T-helper 17 cell (primary cell): ENCODE measurements at places on chromosomes 1 and 21.

DNA sequence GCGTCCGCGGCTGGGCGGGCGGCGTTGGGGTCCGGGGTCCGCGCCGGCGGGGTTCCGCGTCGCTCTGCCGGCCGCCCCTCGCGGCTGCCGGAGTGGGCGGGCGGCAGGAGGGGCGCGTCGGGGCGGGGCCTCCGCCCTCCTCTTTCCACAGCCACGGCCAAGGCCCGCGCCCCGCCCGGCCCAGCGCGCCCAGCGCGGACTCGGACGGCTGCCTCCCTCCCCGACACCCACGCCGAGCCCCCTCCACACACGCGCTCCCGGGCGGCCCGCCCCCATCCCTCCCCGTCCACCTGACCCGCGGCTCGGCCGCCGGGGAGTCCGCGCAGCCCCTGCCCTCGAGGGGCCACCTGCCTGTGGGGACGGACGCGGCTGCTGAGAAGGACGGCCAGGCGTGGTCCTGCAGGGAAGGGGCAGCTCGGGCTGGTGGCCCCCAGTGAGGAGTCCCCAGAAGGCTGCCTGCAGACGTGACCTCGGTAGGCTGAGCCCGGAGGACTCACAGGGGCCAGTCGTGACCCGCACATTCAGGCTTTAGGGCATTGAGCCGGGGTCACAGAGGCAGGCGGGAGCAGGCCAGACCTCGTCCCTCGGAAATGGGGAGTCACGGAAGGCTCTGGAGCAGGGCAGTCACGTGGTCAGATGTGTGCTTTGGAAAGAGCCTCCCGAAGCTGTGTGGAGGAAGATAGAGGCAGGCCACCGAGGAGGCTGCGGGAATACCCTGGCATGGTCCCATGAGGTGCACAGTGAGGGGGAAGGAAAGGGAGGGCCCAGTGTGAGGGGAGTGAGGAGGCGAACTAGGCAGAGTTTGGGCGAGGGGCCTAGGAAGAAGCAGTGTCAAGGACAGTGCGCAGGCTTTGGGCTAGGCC, at the start of gene COL8A2:
COL8A2 (minus strand) TSS at position 94 of the 863 bp plus-strand sequence. CDS start 24,980 bp downstream, outside the sequence.
- DNase-seq, result no peak

DNA sequence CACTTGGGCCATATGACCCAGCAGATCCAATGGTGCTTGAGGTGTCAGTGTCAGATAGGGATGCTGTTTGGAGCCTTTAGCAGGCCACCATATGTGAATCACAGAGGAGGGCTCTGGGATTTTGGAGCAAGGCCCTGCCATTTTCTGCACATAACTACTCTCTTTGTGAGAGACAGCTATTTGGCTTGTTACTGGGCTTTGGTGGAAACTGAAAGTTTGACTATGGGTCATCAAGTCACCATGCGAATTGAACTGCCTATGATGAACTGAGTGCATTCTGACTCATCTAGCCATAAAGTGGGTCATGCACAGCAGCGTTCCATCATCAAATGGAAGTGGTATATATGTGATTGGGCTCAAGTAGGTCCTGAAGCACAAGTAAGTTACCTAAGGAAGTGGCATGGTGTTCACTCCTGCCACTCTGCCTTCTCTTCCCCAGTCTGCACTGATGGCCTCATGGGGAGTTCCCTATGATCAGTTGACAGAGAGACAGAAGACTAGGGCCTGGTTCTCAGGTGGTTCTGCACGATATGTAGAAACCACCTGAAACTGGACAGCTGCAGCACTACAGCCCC, 447.3 kb downstream of the AGBL4 start:
- no peak for DNase-seq

DNA sequence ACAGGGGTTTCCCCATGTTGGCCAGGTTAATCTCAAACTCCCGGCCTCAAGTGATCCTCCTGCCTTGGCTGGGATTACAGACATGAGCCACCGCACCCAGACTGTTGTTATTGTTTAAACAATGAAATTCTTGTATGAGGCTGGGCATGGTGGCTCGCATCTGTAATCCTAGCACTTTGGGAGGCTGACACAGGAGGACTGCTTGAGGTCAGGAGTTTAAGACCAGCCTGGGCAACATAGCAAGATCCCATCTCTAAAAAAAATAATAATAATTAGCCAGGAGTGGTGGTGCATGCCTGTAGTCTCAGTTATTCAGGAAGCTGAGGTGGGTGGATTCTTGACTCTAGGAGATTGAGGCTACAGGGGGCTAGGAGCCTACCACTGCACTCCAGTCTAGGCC, 6.7 kb upstream of the WDTC1 start:
- DNase-seq, result no peak

- no peak for DNase-seq
Measured at GRCh38 chr1:25150985-25151495, 81.3 kb downstream of the SYF2 start.

DNA sequence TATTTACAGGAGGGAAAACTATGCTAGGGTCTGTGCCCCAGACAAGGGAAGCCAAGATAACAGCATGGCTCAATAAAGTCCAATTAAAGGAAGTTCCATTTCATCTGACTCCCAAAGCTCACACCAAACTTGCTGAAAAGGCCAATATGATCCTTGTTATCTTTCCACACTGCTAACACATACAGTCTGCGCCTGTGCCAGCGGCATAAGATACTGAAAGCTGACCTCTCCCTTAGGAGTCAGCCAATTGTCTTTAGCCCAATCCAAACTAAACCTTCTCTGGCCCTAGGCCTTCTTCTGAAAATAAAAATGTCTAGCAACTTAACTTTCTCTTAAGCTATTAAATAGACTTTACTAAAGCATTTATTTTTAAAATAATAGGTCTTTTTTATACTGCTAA, 179.0 kb upstream of the PLD5 start:
- no peak for DNase-seq

DNA sequence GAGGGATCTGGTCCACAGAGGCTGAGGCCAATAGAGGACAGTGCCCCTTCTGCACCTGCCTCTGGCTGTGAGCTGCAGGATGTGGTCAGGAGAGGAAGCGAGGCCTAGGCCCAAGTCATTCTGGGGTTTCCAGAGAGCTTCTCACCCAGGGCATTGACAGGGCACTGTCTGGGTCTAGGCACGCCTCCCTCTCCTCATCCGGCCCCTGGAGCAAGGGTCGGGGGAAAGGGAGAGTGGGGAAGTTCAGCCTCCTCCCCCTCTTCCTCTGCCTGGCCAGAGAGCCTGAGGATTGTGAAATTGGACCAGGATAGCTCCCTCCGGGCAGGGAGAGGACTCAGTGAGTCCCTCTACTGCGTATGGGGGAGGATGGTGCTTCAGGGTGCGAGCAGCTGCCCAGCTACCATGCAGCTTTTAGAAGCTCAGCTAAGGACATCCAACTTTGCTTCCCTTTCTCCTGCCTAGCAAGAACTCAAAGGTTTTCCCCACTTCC, 6.3 kb upstream of the INAVA start:
- DNase-seq, result peak; percentile 57

DNA sequence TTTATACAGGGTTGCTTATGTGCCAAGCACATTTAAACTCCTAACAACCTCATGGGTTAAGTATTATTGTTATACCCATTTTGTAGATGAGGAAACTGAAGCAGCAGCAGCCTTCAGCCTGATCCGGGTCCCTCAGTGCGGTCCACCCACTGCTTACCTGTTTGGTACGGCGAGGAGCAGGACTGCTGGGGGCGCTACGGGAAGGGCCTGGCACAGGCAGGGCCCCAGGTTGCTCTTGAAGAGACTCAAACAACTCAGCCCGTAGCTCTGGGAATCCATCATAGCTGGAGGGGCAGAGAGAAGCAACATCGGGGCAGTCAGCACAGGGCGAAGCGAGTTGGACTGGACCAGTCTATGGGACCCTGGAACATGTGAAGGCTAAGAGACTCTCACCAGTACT, 9.2 kb downstream of the DENND4B start:
- no peak for DNase-seq

DNA sequence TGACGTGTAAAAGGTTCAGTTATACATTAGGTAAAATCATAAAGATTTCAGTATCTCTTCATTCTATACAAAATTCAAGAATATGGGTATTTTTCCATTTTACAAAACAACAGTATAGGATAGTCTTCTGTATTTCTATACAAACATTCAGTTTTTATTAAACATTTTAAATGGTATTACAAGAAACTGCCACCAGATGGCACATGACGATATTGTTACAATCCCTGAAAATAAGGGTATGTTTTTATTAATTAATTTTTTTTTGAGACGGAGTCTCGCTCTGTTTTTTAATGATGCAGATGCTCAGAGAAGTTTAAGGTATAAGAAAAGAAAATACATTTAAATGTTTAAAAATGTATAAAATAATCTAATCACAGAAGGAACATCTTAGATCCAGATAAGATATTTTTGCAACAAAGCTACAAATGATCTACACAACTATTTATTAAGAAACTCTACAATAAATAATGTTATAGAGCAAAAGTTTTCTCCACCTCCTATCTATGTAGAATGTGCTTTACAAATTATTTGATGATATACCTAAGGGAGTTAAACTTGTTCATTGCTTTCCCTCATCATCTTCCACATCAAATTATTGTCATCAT, 23.5 kb upstream of the RSBN1 start:
- no peak for DNase-seq

GRCh38 chr1:172607145-172607544, 51.8 kb upstream of the FASLG start:
- no peak for DNase-seq

DNA sequence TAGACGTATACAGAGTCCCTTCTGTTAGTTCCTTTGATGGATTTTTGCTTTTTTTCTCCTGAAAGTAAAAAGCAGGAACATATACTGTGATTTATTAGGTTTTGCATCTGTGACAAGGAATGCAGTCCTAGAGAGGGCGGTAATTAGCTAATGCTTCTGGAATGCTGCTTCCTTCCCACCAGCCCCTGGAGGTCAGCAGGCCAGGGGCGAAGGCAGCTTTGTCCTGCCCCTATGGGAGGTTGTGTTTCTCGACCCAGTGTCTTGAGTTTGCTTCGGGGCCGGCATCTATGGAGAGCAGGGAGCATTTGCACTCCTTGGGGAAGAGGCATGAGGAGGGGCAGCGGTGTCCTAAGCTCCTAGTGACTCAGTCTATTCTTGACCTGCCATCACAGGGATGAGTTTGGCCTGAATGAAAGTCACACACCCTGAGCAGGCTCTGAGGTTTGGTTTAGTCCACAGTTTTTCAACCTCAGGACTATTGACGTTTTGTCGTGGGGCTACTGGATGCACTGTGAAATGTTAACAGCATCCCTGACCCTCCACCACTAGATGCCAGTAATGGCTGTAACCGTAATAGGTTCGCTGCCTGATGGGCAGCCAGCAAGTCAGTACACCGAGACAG, 85.0 kb upstream of the KCNJ15 start:
- DNase-seq, result no peak

GRCh38 chr1:244362476-244362875, 89.2 kb downstream of the ADSS2 start:
- no peak for DNase-seq

GRCh38 chr1:116323491-116323890, 49.6 kb upstream of the ATP1A1 start:
- DNase-seq, result no peak

DNA sequence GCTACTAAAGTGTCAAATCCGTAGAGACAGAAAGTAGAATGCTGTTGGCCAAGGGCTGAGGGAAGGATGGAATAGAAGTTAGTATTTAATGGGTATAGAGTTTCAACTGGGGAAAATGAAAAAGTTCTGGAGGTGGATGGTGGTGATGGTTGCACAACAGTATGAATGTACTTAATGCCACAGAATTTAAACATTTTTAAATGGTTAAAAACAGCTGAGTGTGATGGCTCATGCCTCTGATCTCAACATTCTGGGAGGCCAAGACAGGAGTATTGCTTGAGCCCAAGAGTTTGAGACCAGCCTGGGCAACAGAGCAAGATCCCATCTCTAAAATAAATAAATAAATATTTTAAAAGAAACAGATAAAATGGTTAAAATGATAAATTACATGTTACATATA, 44.5 kb downstream of the PIK3R3 start:
- no peak for DNase-seq

- no peak for DNase-seq
Measured at GRCh38 chr1:157852476-157852875, 10.9 kb upstream of the CD5L start.

- no peak for DNase-seq
Measured at GRCh38 chr1:154998201-154998780, 4.3 kb upstream of the ZBTB7B start.

GRCh38 chr1:36094621-36095061, 5.9 kb downstream of the ADPRS start:
- DNase-seq, result no peak

GRCh38 chr1:241606544-241606943, 33.6 kb downstream of the CHML start:
- DNase-seq, result no peak

DNA sequence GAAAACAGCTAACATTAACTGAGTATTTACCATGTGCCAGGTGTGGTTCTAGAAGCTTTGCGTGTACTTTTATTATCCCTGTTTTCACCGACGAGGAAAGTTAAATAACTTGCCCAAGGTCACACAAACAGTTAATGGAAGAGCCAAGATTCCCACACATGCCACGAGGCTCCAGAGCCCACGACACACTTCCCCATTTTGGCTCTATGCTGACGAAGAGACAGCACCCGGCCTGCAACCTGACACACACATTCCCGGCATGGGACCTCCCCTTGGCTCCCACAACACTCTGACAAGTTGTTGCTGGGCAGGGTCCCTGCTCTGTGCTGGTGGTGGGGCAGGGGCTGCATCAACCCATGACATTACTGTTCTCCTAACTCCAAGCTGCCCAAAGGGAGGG, 52.8 kb downstream of the RAP1GAP start:
- DNase-seq, result no peak

DNA sequence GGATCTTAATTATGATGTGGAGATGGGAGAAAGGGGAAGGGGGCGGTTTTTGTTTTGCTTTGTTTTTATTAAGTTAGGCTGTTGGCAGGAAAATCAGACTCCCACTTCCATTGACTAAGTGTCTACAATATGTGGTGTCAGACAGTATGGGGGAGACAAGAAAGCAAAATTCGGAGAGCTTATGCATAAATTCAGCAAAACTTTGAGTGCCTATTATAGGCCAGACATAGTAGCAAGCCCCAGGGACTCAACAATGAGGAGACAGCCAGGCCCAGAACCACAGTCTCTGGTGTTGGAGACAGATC, 835 bp upstream of the TSPAN2 start:
- DNase-seq, result no peak

- DNase-seq, result no peak
Measured at GRCh38 chr1:165875171-165875570, 47.8 kb downstream of the UCK2 start.

- no peak for DNase-seq
Measured at GRCh38 chr21:33578959-33579542, 9.4 kb downstream of the DONSON start.

DNA sequence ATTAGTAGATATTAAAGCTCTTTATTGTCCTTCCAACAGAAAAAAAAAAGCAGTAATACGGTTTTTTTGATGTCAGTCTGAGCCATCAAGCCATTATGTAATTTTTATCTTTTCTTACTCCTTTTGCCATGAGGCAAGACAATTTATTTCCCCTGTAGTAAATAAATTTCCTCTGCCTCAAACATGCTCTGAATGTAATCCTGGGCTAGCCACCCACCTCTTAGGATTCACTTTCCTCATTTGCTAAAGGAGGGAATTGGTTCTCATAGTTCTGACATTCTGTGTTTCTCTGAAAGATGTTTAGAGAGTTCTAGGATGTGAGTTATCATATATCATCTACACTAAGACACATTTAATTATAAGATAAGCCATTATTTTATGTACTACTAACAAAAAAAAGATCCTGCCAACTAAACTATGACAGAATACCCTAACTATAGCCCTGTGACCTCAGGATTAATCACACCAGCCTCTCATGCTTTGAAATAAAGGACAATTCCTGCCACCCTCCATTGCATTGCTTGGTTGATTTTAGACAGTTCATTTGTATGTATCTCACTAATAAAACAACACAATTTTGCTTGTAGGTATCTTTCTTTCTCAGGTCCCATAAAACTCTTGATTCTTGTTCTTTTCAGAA, 34.0 kb upstream of the RAP1A start:
- DNase-seq, result no peak
